Stimulated activated CD8-positive, alpha-beta memory T cell treated with anti-CD3 and anti-CD28 coated beads, Interleukin-12 subunit alpha, Interleukin-12 subunit beta, amount 100 ng/mL, for 4 hours (primary cell): ENCODE measurements at places on chromosomes 16 and 17.

- DNase-seq = no peak
These were observed 92.4 kb upstream of the HS3ST2 start for GRCh38 chr16:22721511-22722100.

- DNase-seq = no peak
These were observed 166.2 kb upstream of the KCNJ16 start for GRCh38 chr17:69908626-69909368.

DNA sequence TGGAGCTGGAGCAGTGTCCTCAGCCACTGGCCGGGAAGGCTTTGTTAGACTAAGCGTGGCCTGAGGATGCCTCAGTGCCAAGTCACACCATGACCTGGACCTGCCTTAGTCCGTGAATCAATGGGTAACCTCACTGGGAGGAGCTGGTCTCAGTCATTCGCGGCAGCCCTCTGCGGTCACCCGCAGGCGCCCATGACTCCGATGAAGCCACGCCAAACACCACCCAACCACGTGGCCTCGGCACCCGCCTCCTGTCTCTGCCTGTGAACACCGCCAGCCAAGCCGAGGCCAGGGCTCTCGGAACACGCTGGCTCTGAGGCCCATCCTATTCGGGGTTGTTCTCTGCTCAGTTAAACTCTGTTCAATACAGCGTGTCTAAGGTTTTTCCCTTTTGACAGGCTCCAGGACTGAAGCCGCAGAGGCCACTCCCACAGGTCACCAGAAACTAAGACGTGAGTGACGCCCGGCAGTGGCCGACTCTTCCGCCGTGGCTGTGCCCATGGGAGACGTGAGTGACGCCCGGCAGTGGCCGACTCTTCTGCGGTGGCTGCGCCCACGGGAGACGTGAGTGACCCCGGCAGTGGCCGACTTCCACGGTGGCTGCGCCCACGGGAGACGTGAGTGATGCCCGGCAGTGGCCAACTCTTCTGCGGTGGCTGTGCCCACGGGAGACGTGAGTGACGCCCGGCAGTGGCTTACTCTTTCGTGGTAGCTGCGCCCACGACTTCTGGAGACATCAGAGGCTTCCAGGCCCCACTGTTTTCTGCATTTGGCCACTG is 16.8 kb upstream of the PABPN1L start:
- no peak for DNase-seq

DNA sequence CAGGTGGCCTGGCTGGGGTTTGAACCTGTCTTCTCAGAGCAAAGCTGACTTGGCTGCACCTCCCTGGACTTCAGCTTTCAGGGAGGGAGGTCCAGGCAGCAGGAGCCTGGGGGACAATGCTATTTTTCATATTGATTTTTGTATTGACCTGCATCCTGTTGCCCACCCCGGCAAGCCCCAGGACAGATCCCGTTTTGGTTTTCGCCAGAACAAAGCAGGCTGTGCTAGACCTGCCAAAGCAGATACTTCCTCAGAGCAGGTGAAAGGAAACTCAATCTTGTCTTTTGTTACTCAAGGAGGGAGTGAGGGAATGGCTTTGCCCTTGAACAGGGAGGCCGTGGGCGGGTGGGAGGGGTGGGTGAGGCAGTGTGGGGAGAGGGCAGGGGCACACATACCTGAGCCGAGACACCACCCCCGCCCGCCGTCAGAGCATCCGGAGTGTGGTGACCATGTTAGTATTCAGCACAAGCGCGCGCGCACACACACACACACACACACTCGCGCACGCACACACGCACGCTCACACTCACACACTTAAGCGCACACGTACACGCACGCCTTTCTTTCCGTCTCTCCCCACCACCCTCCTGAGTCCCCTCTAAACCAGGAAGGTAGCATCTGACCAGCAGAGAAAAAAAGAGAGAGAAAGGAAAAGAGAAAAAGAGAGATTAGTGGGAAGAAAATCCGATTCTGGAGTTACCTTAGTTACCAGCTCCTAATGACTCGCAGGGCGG is 59.5 kb downstream of the RAI1 start:
- DNase-seq = peak; percentile 48

DNA sequence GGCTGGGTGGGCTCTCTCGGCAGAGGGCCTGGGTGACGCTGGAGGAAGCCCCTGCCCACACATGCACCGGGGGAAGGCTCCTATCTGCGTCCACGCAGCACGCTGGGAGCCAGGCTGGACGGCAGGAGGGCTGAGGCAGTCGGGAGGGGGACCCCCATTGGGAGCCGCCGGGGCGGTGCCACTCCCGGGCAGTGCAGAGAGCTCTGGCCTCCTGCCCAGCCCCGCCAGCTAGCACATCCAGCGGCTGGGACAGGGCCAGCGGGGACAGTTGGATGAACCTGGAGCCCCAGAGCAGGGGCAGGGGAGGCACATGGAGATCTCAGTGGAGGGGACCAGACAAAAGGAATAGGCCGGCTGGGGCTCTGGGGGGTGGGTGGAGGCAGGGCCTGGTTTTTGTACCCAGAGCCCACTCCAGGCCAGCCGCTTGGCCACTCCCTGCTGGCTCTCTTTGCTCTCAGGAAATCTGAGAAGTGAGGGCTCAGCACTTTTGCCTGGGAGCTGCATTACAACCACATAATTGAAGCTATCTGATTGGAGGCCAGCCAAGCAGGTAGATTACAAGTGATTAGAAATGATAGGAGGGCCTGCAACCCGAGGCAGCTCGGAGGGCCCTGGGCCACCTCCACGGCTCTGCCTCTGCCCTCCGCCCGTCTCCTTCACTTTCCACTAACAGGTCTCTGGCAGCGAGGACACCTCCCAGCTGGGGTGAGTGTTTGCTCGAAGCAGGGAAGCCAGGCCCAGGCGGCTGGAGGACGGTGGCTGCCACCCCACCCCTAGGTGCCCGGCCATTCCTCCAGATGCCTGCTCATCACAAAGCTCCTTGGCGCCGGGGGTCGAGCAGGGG is 40.1 kb downstream of the ENGASE start:
- DNase-seq = no peak

DNA sequence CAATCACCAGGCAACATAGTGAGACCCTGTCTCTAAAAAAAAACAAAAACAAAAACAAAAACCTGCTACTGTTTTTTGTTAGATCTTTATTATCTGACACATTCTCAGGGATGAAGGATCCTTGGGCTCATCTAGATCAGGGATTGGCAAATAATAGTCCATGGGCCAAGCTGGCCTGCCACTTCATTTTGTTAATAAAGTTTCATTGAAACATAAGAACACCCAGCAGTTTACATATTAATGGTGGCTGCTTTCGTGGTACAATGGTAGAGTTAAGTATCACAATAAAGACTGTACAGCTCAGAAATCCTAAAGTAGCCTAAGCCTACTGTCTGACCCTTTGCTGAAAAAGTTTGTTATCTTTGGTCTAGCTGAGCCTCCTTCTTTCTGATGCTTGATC is 32.9 kb upstream of the CLEC18A start:
- no peak for DNase-seq

- no peak for DNase-seq
These were observed 502 bp downstream of the FAAP100 start for GRCh38 chr17:81551458-81552243.

GRCh38 chr17:64413513-64413912 is 22.9 kb upstream of the PECAM1 start:
- DNase-seq = no peak
